GDM1 (cell line): ENCODE measurements at places on chromosomes 13 and 19.

DNA sequence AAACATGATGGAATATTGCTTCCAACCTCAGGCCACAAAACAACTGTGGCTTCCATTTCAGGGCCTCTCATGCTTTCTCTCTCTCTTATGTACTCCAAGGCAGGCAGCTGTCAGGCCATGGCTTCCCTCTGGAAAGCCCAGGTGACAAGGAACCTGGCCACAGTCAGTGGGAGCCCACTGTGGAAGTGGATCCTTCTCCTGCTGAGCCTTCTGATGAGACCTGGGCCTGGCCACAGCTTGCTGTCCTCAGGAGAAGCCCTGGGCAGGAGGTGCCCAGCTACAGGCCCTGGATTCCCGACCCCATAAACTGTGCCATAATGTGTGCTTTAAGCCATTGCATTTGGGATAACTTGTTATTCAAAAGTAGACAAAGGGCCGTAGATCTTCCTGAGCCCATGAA, 71.2 kb downstream of the SPACA7 start:
- DNase-seq, result no peak

GRCh38 chr13:113918981-113919701, 54.7 kb downstream of the C13orf46 start:
- no peak for DNase-seq

GRCh38 chr13:102903659-102904407, 58.0 kb downstream of the ERCC5 start:
- no peak for DNase-seq

DNA sequence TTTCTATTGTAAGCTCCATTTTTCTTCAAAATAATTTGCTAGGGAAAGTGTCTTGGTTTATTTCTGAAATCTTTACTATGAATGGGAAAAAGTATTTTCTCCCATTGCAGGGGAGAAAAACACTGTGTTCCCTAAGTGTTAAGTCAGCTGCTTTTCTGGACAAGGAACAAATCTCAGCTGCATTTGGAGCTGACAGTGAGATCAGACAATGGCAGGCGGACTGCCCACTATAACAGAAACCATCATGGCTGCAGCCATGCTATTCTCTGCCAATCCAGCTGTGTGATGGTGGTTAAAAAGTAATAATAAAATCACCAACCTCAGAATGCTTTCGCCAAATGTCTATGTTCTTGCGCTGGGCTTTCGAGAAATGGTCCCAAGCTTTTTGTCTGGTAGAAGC, 302.7 kb downstream of the DNAJC15 start:
- DNase-seq, result no peak

GRCh38 chr19:11196406-11197287, 698 bp downstream of the KANK2 start:
- DNase-seq, result no peak

- DNase-seq, result no peak
These were observed 147.7 kb upstream of the SOX1 start for GRCh38 chr13:111919286-111919685.

DNA sequence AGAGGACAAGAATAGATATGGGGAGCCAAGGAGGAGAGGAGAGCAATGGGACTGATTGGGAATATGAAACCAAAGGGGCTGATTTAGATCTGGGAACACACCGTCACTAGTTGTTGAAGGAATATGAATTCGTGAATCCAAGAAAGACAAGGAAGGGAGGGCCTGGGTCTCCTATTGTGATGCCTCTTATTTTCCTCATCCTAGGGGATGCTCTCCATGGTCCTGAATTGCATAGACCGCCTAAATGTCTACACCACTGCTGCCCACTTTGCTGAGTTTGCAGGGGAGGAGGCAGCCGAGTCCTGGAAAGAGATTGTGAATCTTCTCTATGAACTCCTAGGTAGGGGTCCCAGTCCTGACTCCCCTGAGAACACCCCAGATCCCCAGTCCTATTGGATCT, 21.5 kb downstream of the RYR1 start:
- no peak for DNase-seq

DNA sequence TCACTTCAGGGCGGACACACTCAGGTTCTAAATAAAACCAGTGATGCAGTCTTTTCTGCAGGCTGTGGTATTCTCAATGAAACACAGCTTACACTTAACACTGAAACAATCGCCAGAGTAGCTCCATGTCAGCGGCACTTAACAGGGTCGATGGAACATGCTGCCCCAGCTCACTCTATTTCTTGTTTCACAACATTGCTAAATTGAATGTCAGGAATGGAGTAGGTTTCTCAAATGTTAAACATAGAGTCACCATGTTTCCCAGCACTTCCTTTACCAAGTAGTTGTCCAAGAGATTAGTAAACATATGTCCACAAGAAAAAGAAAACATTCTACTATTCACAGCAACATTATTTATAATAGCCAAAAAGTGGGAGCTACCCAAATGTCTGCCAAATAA, 306.9 kb downstream of the SLITRK6 start:
- no peak for DNase-seq

GRCh38 chr13:41408121-41408520, 49.2 kb upstream of the RGCC start:
- no peak for DNase-seq

DNA sequence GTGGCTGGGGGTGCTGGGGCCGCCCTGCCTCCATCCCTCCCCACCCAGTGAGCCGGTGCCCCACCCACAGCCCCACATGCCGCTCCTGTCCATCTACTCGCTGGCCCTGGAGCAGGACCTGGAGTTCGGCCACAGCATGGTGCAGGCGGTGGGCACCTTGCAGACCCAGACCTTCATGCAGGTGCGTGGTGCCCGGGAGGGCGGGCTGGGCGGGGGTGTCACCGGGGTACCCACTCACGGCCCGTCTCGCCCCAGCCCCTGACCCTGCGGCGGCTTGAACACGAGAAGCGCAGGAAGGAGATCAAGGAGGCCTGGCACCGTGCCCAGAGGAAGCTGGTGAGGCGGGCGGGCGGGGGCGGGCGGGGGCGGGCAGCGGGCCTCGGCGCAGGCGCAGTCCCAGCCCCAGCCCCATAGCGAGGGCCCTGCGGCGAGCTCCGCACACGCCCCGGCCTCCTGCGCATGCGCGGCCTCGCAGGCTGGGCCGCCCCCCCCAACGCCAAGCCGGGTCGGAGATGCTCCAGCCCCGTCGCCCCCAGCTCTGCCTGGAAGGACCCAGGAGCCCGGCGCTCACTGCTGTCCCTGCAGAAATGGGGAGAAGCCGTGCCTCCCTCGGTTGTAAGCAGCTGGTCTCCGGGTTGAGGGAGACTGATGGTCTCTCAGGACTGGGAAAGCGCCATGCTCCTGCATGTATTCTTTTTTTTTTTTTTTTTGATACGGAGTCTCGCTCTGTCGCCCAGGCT, 7.7 kb downstream of the ARHGAP45 start:
- DNase-seq, result peak; percentile 80

DNA sequence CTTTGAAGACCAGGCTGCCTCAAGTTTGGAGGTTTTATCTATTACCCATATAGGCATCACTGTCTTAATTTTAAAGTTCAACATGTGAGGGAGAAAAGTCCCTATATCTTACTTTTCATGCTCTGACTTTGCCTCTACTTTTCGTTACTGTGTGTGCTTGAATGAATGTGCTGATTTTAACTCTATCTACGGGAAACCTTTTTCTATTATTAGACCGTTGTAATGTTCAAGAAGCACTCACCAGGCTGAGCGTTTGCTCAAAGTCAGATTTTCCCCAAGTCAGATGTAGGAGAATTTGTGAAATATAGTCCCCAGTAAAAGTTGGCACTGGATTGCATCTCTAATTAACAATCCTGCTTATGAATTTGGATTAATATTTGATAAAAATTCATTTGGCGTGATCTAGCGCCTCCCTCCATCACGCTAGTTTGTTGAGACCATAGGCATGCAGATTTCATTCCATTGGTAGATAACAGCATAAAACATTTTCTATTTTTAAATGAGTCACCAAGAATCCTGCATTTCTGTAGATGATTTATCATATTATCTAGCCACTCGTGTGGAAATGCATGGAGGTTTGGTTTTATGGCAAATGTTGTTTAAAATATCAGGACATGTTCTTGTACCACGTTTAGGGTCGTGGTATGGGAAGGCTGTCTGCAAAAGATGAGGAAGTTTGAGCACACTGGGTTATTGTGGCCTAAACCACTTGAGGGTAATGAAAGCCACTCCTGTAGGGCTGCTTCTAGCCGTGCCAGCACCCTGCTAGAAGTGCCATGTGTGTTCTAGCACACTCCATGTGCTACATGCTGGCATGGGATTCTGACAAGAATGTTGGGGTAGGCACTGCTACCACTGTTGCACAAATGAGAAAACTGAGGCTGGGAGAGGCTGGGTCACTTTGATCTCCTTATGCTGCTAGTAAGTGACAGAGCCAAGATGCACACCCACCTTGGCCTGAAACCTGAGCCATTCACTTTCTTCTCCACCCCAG, 179.4 kb downstream of the FGF9 start:
- no peak for DNase-seq
